CD4-positive, alpha-beta T cell treated with Interleukin-17A for 4 hours (primary cell): ENCODE measurements at places on chromosomes 4 and X.

- no peak for DNase-seq
These were observed 599.6 kb upstream of the KLHL4 start for GRCh38 chrX:86917959-86918358.

DNA sequence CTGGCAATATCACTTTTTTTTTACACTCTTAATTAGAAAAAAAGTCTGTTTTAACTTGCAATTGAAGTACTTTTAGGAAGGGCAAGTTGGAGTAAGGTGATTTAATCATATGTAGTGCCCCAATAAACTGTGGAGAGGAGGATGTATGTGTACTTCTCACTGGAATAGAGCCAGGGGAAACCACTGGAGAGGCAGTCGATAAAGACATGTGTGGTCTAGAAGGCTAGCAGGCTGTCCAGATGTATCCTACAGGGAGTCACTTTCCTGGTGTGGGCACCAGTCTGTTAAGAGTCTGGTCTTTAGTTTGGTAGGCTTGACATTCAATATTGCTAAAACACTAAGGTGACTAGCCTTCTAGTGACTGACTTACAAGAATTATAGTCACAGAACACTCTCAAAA is 9.6 kb upstream of the SGMS2 start:
- DNase-seq: no peak

DNA sequence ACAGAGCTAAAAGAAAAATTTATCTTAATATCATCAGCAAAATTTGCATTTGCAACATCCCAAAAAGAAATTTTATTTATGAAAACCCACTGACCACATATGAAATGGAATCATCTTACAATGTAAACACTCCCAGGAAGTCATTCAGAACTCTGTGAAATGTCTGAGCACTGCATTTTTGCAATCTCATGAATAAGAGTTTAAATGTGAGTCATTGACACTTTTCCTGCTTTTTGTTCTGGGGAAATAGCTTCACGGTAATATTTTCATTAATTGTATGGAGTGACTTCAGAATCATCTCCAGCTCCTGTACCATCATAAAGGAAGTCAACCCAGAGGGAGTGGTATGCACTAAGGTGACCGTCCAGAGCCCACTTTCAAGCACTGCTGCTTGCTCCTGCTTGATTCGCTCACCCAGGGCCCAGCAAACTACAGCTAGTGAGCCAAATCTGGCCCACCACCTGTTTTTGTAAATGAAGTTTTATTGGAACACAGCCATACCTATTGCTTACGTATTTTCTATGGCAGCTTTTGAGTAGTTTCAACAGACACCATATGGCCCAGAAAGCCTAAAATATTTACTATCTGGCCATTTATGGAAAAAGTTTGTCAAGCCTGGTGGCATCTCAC is 17.2 kb downstream of the EDNRA start:
- no peak for DNase-seq

DNA sequence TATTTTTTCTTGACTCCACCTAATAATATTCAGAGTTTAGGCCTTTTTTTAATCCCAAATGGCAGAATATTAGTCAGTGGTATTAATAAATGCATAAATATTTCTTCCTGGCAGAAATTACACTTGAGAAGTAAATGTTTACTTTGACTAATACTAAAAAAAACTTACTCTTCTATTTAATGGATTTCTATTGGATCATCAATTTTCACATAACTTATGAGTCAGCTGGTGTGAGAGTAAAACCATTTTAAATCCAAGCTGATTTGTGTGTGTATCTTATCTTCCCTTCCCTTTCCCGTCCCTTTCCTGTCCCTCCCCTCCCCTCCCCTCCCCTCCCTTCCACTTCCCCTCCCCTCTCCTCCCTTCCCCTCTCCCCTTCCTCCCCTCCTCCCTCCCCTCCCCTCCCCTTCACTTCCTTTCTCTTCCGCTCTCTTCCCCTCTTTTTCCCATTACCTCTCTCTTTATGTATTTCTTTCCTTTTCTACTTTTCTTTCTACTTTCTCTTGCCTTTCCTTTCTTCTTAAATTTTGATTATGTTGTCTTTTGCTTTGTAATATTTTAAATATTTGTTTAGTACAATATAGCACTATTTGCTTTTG is 630.1 kb upstream of the EPHA5 start:
- no peak for DNase-seq

DNA sequence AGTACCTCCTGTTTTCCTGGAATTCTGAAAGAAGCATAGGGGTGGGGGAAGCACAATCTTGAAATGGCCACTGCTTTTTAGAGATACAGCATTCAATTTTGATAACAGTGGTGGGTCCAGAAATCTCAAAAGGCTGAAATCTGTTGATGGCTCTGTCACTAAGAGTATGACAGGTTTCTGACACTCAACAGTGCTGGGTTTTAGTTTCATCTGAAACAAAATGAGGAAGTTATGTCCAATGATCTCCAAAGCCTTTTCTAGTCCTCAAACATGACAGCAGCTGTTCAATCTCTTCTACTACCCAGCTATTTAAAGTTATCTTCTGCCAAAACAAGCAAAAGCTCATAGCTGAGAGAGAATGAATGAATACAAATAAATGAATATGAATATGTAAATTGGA is 110.5 kb downstream of the IL1RAPL1 start:
- DNase-seq: no peak

DNA sequence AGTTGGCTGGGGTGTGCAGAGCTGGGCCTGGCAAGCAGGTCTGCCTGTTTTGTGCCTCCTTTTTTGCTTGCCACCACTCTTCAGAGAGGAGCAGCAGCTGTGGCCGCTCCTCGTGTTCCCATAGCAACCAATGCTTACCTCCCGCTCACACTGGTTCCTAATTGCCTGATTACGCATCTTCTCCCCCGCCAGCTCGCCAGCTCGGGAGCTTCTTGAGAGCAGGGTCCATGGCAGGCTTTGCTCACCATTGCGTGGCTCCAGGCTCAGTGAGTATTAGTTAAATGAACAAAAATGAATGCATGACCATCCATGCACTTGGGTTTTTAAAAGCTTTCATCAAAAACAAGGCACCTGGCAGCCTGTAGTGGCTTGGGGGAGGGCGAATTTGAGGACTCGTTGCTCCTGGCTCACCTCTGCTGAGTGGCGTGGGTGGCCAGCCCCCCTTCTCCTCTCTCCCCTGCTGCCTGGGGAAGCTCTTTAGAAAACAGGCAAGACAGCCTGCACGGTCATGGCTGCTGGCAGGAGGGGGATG is 14.2 kb upstream of the PJA1 start:
- DNase-seq: no peak

DNA sequence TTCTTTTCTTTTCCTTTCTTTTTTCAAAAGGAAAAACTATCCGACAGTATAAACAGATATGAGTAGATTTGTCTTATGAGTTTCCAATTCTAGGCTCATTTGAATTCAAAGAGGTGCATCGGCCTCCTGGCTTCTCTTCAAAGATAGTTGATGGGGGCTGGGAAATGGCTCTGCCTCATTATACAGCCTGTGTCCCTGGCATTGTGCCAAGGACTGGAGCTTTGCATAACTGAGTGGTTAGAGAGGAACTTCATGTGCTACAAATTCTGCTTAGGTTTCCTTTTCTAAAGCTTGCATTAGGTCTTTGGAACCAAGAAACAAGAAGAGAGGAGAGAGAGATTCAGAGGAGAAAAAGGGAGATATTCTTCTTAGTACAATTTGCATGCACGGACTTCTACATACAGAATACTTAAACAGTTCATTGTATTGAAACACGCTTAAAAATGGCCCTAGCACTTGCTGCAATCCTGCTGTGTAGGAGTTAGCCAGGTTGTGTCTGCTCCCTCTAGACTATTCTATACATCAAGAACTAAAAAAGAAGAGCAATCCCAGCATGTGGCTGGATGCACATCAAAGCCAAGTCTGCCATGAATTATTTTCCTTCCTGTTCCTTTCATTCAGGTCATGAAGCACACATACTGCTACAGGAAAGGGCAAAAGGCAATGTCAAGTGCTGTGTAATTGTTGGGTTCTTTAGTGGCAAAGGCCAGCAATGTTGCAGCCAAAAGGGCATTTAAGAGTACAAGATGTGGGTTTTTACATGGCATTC is 70.9 kb downstream of the INTS12 start:
- DNase-seq: peak; percentile 18

DNA sequence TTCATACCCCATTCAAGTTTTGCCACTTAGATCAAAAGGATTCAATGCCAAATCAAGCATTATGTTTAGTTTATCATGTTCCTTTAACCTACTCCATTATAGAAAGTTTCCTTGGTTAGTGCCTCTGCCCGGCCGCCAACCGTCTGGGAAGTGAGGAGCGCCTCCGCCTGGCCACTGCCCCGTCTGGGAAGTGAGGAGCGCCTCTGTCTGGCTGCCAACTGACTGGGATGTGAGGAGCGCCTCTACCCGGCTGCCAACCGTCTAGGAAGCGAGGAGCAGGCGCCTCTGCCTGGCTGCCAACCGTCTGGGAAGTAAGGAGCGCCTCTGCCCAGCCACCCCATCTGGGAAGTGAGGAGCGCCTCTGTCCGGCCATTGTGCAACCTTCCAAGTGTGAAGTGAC is 36.3 kb upstream of the PDGFRA start:
- no peak for DNase-seq

- no peak for DNase-seq
These were observed 66.5 kb upstream of the PAGE1 start for GRCh38 chrX:49762175-49762720.

GRCh38 chr4:188714501-188714900 is 575.3 kb downstream of the TRIML1 start:
- DNase-seq: no peak

DNA sequence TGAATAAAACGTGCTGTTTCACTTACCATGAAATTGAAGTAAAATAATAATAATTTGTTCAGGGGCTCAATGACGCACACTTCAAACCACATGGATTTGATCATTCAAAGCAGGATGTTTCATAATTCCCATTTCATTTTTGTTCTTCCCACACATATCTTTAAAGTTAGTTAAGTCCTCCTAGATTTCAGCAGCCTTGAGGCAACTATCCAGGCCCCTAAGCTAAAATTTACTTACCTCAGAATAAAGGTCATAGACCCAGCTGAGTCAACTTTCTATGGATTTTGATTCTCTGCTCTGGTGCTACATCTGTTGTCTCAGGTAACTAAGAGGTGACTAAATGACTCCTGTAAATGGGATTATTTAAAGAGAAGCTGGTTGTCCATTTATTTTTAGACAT is 25.0 kb downstream of the GPR174 start:
- DNase-seq: no peak

- no peak for DNase-seq
These were observed 131.3 kb downstream of the FHDC1 start for GRCh38 chr4:153067376-153067775.

DNA sequence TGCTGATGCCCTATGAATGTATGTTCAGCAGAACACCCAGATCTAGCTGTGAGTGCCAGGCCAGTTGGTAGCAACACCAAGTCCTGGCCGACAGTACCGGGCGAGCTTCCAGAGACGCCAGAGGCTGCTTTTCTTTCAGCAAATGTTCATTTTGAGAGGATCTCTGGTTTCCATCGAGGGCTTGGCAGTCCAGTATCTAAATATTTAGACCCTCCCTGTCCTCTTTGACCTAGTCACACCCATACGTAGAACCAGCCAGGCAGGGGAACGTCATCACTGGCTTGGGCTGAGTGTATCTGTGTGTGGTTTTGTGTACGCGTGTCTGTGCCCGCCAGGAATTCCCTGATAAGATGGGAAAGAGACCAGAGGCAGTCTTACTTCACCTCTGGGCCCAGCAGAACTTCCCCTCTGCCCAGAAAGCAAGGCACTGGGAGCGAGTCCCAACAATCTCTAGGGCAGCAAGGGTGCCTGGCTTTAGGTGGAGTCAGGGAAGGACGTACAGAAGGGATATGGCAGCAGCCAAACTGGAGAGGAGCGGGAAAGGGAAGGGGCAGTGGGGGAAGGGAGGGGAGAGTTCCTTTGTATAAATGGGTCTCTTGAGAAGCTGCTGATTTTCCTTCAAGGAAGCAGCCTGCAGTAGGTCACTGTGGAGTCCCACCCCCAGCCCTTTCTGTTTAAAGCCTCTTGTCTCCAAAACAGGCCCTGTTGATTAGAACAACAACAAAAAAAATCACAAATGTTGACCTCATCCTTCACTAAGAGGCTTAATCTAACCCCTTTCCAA is 15.0 kb upstream of the ELF4 start:
- DNase-seq: no peak

GRCh38 chrX:118199997-118200396 is 83.4 kb upstream of the KLHL13 start:
- no peak for DNase-seq

DNA sequence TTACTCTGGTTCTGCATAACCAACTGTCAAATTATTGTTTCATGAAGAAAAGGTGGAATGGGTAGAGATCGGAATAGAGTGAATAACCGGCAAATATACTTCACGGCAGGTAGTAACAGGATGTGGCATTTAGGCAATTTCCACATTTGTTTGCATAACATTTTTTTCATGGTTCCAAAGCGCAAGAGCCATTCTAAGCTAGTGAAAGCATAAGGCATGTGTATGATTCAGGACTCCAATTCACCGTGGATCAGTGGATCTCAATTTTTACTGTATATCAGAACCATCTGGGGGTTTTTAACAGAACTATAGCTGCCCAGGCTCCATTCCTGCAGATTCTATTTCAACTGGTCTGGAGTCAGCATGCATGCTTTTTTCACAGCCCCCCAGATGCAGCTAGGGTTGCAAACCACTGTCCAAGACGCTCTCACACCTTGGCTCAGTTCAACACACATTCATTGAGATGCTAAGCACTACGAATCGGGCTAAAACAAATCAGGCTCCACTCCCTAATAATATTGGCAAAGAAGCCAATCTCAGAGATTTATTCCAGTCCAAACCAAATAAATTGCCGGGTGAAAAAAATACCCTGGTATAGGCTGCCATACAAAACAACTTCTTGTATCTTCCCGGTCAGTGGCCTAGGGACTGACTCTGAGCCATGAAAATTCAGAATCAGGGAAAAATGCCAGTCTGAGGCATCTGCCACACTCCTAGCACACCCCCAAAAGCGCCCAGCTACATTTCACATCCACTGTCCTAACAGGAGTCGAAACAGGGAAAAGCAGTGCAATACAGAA is 30.0 kb downstream of the AFAP1 start:
- DNase-seq: no peak

- peak; percentile 38 for DNase-seq
These were observed 559 bp downstream of the SLC9A7 start for GRCh38 chrX:46758163-46758955.

DNA sequence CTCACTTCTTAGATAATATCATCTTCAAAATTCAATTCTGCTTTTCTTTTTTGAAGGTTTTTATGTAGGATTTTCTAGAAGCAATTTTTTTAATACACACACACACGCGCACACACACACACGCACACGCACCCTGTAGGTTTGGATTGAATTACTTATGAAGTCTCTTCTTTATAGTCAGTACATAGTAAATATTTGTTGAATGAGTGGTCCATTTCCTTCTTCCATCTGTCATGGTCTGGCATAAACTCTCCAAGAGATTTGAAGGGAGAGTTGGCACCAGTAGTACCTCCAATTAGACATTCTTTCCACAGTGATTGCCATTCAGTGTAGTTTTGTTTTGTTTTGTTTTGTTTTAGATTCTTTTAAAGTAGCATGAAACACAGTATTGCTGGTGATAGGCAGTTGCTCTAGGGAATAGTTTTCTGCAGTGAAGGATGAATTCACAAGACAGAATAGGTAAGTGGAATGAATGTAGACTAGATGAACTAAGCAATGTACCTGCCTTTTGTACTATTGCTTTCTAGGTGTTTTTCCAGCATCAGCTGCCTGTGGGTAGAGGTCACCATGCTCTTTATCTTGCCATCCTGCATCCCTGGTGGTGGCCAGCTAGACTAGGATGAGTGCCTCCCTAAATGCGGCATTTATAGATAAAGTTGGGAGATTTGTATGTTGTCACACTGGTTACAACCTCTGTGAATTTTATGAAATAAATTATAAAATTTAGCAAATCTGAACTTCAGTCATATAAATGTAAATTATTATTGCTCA is 20.5 kb downstream of the PDLIM5 start:
- no peak for DNase-seq

GRCh38 chrX:117680286-117680685 is 436.3 kb downstream of the KLHL13 start:
- DNase-seq: no peak
